A673 (cell line): ENCODE measurements at places on chromosomes 1 and 21. TPM values are rescaled to one million over a fixed set of nuclear protein-coding genes. Genes with fewer than 3 reads are reported as not detected.

GRCh38 chr1:47647327-47647845 lies 209.5 kb downstream of the FOXD2 start:
- no peak for DNase-seq

DNA sequence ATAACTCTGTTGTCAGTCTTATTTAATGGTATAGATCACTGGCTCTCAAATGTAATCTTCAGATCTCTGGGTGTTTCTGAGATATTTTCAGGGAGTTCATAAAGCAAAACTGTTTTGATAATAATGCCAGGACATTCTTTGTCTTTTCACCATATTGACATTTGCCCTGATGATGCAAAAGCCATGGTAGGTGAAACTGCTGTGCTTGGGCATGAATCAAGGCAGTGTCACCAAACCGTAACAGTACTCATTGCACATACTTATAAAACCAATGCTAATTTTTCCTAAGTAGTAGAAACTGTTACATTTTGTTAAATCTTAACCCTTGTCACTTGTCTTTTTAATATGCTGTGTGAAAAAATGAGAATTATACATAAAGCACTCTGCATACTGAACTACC lies 76.0 kb downstream of the RPS6KC1 start:
- DNase-seq = no peak

DNA sequence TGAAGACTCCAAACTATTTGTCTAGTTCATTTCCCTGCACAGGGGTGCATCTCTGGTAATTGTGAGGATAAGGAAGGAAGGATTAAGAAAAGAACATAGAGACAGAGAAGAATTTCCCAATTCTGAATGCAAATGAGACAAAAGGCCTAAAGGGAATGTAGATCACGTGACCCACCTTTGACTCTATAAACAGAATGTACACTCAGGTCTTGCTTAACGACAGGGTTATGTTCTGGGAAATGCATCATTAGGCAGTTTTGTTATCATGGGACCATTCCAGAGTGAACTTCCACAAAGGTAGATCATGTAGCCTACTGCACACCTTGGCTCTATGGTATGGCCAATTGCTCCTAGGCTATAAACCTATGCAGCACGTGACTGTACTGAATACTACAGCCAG lies 252.3 kb upstream of the ZP4 start:
- no peak for DNase-seq

- peak; percentile 85 for DNase-seq
Measured at GRCh38 chr1:61109158-61109557, 26.8 kb downstream of the NFIA start.

GRCh38 chr21:35102488-35103371 lies 53.6 kb upstream of the RUNX1 start:
- no peak for DNase-seq

GRCh38 chr1:156703336-156703735 lies 2.0 kb downstream of the CRABP2 start:
- no peak for DNase-seq

DNA sequence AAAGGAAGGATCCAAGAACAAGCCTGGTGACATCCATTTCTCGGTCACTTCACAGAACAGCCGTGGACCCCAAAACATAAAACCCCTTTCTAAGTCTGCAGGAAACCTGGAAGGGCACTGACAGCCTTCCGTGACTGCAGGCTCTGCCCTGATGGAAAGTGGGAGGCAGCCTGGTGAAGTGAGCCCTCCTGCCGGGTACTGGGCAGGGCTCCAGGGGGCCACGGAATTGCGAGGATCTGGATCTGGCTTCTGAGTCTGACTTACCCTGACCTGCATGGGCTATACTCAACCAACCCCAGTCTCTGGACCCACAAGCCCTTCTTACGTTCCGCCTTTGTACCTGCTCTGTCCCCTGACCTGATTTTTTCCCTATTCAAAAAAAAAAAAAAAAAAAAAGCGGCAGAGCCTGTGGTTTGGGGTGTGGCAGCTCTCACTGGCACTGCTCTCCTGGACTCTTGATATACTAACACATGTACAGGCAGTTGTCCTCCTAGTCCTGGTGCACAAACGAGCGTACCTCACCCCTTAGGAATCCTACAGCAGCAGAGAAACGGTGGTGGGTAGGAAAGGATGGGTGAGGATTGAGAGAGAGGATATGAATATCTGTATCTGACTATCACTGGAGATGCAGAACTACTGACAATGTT lies 82.9 kb downstream of the BEND5 start:
- DNase-seq = peak; percentile 15

DNA sequence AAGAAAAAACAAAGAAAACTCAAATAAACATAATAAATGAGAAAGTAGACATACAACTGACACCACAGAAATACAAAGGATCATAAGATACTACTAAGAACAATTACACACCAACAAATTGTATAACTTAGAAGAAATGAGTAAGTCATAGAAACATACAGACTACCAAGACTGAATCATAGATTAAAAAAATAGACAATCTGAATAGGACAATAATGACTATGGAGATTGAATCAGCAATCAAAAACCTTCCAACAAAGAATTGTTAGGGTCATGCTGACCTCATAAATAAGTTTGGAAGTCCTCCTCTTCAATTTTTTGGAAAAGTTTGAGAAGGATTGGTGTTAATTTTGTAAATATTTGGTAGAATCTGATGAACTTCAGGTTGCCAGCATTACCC lies 159.0 kb downstream of the PTBP2 start:
- DNase-seq = no peak

DNA sequence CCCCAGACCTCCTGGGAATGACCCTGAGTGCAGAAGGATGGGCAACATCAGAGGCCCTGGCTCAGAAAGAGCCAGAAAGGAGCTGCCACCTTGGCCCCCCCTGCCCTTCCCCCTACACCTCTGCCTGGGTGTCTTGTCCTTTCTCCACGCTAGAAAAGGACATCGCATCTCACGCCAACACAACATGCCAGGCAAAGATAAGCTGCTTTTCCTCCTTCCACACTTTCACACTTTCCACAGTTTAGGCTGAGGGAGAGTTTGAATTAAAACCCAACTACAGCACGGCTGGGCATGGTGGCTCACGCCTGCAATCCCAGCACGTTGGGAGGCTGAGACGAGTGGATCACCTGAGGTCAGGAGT lies 109.5 kb downstream of the SPSB1 start:
- no peak for DNase-seq

DNA sequence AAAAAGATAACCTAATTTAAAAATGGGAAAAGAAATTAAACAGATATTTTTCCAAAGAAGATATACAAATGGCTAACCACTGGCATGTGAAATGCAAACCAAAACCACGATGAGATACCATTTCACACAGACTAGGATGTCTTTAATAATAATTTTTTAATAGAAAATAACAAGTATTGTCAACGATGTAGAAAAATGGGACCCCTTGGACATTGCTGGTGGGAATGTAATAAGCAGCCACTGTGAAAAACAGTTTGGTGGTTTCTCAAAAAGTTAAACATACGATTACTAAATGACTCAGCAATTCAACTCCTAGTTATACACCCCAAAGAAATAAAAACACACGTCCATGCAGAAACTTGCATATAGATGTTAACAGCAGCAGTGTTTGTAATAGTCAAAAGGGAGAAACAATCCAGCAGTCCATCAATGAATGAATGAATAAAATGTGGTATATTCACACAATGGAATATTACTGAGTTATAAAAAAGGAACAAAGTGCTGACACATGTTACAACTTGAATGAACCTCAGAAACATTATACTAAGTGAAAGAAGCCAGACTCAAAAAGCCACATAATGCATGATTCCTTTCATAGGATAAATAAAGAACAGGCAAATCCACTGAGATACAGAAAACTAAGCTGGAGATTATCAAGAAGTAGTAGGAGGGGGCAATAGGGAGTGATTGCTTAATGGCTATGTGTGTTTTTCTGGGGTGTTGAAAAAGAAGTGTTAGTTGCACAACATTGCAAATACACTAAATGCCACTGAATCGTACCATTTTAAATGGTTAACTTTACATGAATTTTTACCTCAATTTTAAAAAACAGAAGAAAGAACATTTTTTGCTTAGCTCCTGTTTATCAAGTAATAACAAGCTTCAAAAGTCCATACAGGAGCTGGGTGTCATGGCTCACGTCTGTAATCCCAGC lies 4.1 kb downstream of the PPT1 start:
- no peak for DNase-seq

GRCh38 chr1:114558544-114558943 lies 22.9 kb downstream of the BCAS2 start:
- DNase-seq = peak; percentile 8

- DNase-seq = no peak
Measured at GRCh38 chr1:226661271-226661670, 77.8 kb downstream of the ITPKB start.

DNA sequence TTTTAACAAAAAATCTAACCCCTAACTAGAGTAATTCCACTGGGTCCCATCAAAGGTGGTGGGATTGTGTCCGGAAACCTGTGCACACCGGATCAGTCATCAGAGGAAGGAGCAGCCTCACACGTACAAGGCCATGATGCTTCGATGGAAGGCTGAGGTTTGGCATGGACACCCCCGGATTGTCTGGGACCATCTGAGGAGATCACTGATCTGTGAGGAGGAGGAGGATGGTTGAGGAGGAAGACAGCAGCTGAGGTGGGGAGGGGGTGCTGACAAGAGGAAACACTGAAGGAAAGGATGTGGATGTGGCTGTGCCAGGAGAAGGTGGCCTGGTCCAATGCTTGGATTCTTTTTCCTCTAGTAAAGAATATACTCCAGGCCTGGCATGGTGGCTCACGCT lies 41.3 kb downstream of the GPR161 start:
- no peak for DNase-seq

GRCh38 chr1:96533820-96534219 lies 187.8 kb upstream of the PTBP2 start:
- no peak for DNase-seq

DNA sequence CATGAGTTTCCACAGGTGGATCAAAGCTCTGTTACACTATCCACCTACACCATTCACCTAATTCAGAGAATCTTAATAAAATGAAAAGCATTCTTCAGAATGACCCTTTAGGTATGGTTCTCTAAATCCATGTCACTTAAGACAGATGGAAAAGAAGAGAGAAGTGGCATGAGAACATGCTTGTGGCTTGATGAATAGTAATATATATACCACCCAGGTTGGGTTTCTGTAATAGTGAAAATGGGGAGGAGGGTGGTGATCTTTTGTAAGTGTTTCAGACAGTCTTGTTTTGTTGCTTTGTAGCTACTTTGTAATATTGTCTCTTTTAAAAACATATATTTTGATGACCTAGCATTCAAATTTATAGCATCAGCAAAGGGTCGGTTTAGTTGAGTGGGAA lies 469.8 kb downstream of the USP25 start:
- no peak for DNase-seq

DNA sequence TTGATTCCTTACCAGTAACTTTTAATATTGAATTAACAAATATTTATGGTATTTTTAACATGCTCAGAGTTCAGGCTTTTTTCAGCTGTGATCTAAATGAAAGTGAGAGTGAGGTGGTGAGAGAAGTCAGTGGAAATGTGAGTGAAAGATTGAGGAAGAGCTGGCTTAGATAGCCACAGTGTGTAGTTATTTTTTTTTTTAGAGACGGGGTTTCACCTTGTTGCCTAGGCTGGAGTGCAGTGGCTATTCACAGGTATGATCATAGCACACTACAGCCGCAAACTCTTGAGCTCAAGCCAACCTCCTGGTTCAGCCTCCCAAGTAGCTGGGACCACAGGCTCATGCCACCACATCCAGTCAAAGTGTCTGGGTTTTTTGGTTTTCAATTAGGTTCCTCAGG lies 10.9 kb downstream of the RNF11 start:
- no peak for DNase-seq

DNA sequence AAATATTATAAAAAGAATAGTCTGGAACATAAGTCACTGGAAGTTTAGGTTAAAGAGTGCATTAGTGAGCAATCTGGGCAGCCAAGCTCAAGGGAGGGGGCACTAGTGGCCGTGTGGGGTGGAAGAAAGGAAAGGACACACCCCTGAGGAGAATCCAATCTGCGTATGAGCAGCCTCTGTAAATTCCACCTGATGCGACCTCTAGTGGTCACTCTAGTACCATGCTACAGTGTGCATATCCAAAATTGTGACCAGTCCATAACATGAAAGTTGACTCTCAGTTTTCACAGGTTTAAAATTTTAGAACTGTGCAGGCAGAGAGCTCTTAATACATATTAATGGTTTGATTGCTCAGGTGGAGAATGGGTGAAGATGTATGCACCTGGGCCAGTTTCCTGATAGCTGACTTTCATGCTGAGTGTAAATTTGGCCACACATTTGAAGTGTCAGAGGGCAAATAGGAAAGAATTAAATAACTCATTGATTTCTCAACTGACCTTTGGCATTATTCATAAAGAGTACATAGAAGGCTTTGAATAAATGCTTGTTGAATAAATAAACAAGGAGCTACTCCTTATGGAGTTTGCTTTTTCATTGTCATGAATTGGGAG lies 105.9 kb upstream of the C21orf91 start:
- DNase-seq = peak; percentile 63

DNA sequence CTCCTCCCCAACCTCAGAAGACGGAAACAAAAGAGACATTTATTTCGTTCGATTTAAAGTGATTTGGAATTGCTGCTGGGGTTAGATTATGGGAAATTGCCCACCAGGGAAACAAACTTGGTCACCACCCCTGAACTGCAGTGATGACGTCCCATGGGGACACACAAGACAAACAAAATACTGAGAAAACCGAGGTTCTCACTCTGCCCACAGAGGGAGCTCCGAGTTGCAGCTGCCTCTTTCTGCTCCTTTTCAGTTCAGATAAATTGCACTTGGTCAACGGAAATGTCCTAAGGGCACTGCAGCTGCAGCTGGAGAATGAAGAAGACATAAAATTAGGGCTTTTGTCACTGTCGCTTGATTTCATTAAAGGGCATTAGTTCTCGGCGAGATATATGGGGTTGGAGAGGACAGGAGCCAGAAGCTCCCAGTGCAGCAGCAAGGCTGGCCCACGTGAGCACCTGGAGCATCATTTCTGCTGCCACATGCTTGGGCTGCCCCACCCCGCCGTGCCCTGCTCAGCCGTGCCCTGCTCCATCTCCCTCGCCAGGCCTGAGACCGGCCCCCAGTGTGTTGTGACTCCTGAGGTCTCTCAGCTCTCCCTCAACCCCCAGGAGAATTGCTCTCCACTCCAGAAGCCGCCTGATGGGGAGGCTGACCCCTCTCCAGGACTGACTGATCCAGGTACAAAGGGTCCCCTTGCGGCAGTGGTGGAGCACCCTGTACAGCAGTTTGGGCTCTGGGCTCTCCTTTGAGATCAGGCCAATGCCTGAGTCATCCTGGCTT lies 231.7 kb upstream of the AJAP1 start:
- DNase-seq = peak; percentile 39

Gene LCE6A
- not detected in 2 replicates for total RNA-seq

Gene CRABP2
- 1.1 and 4.0 TPM in 2 replicates for total RNA-seq

Gene FAM72B
- total RNA-seq = 16.4 and 20.4 TPM in 2 replicates

Gene CFH
- 2.0 and 2.2 TPM in 2 replicates for total RNA-seq

Gene HHAT
- total RNA-seq = 2.7 and 3.0 TPM in 2 replicates

Gene C1orf87
- not detected in 2 replicates for total RNA-seq

Gene SELL
- total RNA-seq = not detected in 2 replicates

Gene NUDT4B
- total RNA-seq = not detected in 2 replicates

Gene CASP9
- 7.0 and 8.9 TPM in 2 replicates for total RNA-seq

Gene KCNE2
- 0.31 and 0.39 TPM in 2 replicates for total RNA-seq

Gene CYP2J2
- total RNA-seq = 1.8 and 1.9 TPM in 2 replicates

Gene HMCN1
- 134 and 182 TPM in 2 replicates for total RNA-seq
